SK-N-SH (cell line): ENCODE measurements at places on chromosomes 4 and X. TPM values are rescaled to one million over a fixed set of nuclear protein-coding genes. Genes with fewer than 3 reads are reported as not detected.
A peak's percentile ranks its signal among the peaks of the same experiment; 100 is the strongest.

DNA sequence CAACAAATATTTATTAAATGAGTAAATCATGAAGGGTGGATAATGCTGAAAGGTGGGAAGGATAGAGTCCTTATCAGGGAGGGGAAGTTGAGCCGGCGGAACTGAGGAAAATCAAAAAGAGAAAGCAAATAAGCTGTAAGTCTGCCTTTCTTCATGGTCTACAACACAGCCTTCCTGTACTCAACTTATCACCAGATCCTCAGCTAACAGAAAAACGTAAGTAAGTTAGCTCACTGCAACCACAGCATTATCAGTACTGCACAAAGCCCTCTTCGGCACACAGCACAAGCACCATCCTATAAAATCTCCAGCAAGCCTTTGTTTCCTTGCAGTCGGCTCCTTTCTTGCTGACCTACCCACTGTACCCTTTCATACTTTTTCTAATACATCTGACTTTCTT, 70.3 kb downstream of the CRMP1 start:
- no peak for DNase-seq

GRCh38 chr4:126701756-126702155, 931.0 kb upstream of the INTU start:
- DNase-seq, result no peak

GRCh38 chr4:133969202-133969848, 232.3 kb downstream of the PABPC4L start:
- DNase-seq, result peak; percentile 2

DNA sequence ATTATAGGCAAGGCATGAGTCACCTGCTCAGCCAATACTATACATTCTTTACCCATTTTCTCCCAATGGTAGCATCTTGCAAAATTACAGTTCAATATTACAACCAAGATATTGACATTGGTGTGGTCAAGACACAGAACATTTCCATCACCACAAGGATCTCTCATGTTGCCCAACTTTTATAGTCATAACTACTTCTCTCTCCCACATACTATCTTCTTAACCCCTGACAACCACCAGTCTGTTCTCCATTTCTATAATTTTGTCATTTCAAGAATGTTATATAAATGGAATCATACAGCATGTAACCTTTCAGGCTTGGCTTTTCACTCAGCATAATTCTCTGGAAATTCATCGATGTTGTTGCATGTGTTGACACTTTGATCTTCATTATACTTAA, 144.9 kb downstream of the ENOX2 start:
- no peak for DNase-seq

GRCh38 chr4:114875630-114876029, 237.8 kb downstream of the NDST4 start:
- no peak for DNase-seq

- DNase-seq, result no peak
Measured at GRCh38 chr4:44257461-44257860, 191.1 kb downstream of the KCTD8 start.

DNA sequence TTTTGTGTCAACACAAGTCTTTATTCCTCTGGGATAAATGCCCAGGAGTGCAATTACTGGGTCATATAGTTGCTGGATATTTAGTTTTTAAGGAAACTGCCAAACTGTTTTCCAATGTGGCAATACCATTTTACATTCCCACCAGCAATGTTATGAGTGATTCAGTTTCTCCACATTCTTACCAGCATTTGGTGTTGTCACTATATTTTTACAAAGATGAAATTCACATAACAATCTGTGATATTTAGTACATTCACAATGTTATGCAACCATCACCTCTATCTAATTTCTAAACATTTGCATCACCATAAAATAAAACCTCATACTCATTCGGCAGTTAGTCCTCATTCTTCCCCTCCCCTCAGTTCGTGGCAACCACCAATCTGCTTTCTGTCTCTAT, 75.0 kb downstream of the MAMLD1 start:
- DNase-seq, result no peak

DNA sequence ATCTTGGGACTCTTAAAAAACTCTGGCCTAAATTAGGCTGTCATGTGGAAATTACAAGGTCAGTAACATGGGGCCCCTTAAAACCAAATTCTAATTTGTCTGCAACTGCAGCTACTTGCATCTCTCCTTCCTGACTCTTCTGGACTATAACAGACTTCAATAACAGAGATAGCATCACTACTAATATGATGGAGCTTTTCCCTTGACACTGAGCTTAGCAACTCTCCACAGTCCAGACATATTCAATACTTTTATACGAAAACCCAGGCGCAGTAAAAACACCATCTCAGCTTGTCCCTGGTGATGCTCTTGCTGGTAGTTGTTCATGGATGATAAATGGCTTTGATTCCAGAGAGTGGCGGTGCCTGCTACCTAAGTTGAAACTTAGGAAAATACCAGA, 850.4 kb downstream of the STIM2 start:
- no peak for DNase-seq

DNA sequence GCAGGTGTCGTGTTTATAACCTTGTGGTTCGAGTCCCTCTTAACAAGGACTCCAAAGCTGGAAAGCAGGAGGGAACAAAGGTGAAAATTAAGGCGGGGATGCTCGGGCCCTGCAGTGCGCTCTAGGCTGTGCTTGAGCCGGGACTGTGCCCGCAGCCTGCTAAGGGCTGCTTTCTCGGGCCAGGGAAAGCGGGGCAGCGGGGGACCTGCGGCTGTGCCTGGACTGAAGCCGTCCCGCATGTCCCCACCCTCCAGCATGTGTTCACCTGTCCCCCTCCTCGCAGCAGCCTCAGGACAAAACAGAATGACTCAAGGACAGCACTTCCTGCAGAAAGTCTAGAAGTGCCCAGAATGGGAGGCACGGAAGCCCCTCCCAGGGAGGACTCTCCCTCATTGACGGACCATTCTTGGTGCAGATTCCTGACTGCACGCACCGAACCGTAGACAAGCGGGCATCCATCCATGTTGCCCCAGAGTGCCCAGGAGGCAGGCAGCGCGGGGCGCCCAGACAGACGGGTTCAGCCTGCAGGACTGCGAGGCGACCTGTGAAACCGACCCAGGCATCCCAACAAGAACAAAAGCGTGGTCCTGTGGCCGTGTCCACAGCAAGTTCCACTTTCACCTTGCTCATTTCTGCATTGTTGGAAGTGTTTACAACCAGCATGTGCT, 342.9 kb downstream of the MAGEB5 start:
- DNase-seq, result no peak

DNA sequence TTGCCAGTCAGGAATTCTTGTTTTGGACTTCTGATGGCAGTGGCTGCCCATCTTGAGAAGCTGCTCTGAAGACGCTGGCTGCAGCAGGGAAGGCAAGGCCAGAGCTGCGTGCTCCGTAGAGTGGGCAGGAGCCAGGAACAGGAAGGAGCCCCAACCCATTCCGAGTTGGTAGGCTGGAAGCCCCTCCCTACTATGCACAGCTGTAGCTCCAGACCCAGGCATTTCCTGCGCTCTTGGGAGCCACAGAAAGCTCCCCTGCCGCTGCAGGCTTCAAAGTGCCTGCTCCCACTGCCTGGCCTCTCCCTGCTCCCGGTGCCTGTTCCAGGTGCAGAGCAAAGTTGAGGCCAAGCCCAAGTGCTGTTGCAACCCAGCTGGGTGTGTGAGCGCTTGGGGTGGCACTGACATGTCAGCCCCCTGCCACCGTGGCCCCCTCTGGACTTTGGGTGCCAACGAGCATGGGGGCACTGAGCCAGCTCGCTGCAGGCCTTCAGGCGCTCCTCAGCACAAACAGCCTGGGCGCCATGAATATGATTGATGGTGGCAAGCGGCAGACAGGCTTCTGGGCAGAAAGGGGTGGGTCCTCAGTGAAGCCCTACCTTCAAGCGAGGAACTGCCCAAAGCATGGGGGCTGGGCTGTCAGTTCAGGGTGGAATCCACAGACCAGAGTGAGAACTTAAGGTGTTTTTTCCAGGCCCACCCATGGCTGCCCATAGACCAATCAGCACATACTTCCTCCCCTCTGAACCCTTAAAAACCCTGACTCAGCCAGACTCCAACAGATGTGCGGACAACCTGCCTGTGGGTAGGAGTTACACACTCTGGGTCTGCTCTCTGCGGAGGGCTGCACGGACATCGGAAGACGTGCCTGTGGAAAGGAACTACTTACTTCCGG, 677.2 kb upstream of the INTU start:
- DNase-seq, result peak; percentile 9

- no peak for DNase-seq
Measured at GRCh38 chrX:141180851-141181250, 3.9 kb upstream of the LDOC1 start.

DNA sequence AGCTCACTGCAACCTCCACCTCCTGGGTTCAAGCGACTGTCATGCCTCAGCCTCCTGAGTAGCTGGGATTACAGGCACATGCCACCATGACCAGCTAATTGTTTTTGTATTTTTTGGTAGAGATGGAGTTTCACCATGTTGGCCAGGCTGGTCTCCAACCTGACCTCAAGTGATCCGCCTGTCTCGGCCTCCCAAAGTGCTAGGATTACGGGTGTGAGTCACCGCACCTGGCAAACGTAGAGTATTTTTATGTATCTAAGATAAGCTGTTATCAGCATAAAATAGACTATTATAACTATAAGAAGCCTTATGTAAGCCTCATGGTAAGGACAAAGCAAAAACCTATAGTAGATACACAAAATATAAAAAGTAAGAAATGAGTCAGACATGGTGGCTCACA, 304.1 kb downstream of the CHIC1 start:
- DNase-seq, result no peak

DNA sequence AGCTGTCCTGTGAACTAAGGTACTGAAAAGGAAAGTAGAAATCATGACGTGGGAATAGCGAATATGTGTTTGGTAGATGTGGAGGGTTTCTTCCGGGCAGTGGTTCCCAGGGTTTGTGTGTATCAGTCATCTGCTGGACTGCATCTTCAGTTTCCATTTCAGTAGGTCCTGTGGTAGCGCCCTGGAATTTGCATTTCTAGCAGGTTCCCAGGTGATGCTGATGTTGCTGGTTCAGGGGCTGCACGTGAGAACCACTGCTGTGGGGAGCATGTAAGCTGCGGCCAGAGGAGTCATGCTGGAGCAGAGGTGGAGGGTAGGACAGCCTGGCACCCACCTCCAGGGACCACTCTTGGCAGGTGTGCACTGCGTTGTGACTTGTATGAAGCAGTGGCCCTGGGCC, 47.1 kb downstream of the ARHGAP10 start:
- no peak for DNase-seq

GRCh38 chr4:149344436-149344835, 471.2 kb downstream of the IQCM start:
- no peak for DNase-seq

DNA sequence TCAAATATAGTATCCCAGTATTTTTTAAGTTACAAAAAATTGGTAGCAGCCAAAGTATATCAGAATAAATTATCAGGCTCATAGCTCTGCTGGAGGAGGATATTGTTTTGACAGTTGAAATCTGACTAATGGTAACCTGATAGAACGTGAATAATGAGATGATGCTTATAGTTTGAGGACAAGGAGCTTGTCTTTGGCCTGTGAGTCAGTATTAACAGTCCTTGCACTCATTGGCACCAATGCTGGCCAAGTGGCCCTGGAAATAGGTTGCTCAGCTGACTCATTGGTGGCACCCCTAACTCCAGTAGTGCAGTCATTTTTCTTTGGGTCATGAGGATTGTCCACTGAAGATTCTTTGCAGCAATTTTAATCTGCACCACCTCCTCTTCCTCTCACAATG, 203.3 kb upstream of the JADE1 start:
- no peak for DNase-seq

GRCh38 chr4:164614999-164615398, 138.9 kb upstream of the SMIM31 start:
- no peak for DNase-seq

- DNase-seq, result no peak
Measured at GRCh38 chr4:75696071-75696470, 22.9 kb upstream of the G3BP2 start.

DNA sequence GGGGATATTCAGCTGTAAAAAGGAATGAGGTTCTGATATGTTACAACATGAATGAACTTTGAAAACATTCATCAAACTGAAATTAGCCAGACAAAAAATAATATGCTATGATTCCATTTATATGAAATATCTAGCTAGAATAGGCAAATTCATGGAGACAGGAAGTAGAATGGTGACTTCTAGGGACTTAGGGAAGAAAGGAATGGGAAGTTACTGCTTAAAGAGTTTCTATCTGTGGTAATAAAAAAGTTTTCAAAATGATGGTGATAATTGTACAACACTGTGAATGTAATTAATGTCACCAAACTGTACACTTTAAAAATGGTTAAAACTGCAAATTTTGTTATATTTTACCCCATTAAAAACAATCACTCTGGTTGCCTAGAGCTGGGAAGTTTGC, 30.2 kb downstream of the SMIM14 start:
- DNase-seq, result no peak

- no peak for DNase-seq
Measured at GRCh38 chr4:25310803-25311166, 1.8 kb upstream of the ZCCHC4 start.

DNA sequence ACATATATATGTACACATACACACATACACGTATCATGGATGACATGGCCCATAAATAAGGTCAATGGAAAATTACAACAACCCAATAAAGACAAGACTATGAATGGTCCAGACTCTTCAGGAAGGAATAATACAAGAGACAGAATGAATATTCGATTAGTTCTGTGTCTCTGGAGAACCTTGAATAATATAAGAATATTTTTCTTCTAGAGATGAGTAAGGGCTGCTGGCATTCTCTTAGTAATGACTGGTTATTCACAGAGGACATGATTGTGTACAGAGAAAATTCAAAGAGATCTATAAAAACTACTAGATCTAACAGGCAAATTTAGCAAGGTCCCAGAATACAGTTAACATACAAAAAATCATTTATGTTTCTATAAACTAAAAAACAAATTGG, 23.3 kb downstream of the SPIN4 start:
- DNase-seq, result no peak

GRCh38 chr4:101010987-101011386, 336.3 kb downstream of the PPP3CA start:
- no peak for DNase-seq

- no peak for DNase-seq
Measured at GRCh38 chrX:153573984-153574383, 25.0 kb downstream of the CCNQ start.

DNA sequence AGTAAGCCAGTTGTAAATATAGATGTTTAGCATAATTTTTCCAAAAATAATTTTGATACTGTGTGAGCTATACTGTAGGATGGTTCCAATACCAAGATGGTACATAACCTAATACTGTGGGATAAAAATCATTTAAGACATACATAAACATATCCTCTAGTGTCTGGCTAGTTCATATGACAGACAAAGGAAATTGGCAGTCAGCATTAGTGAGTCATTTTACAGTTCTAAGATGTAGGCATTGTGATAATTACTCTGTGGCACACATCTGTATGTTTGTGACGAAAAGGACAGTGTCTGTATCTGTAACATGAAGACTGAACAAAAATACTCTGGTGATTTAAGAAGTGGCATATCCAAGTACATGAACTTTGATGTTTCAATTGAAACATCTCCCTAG, 49.6 kb downstream of the UGT2A2 start:
- no peak for DNase-seq

- no peak for DNase-seq
Measured at GRCh38 chrX:147180886-147181285, 366.3 kb upstream of the CXorf51A start.

The BEX5 gene
- 0.10 and 0.12 TPM in 2 replicates for polyA plus RNA-seq

The FAM47E gene
- polyA plus RNA-seq, result 1.8 and 2.5 TPM in 2 replicates

The ART3 gene
- polyA plus RNA-seq, result not detected in 2 replicates

The NHSL2 gene
- 0.61 and 1.7 TPM in 2 replicates for polyA plus RNA-seq

The BLOC1S4 gene
- polyA plus RNA-seq, result 21.9 and 22.1 TPM in 2 replicates

The SLC10A4 gene
- 2.5 and 2.6 TPM in 2 replicates for polyA plus RNA-seq

The TKTL2 gene
- not detected in 2 replicates for polyA plus RNA-seq

The RAB40A gene
- 0.30 and 0.58 TPM in 2 replicates for polyA plus RNA-seq

The KLB gene
- not detected in 2 replicates for polyA plus RNA-seq

The CCNA2 gene
- polyA plus RNA-seq, result 23.0 and 23.8 TPM in 2 replicates

The DDIT4L gene
- 2.1 TPM in 2 replicates for polyA plus RNA-seq
